Activated naive CD4-positive, alpha-beta T cell treated with anti-CD3 and anti-CD28 coated beads, Interleukin-2, amount 50 U/mL, for 72 hours (primary cell): ENCODE measurements at places on chromosomes 6 and 20. TPM values are rescaled to one million over a fixed set of nuclear protein-coding genes. Genes with fewer than 3 reads are reported as not detected.

The DAAM2 gene
- not detected for total RNA-seq

The JARID2 gene
- 36.3 TPM for total RNA-seq

The SPTLC3 gene
- total RNA-seq = 1.7 TPM

The MICB gene
- total RNA-seq = 35.2 TPM

The TRIM40 gene
- not detected for total RNA-seq

The NRM gene
- 35.7 TPM for total RNA-seq

The ARMH2 gene
- total RNA-seq = not detected

The TREML2 gene
- total RNA-seq = 2.0 TPM

The SEC63 gene
- 97.4 TPM for total RNA-seq

The SLC16A10 gene
- total RNA-seq = 7.8 TPM

The SLC17A2 gene
- total RNA-seq = 0.50 TPM

The JAG1 gene
- 0.62 TPM for total RNA-seq

The PCSK2 gene
- total RNA-seq = not detected

The CD93 gene
- 0.41 TPM for total RNA-seq

The NKAIN4 gene
- total RNA-seq = not detected

The NFKBIL1 gene
- 19.4 TPM for total RNA-seq

The GCNT2 gene
- total RNA-seq = 0.82 TPM

The DLK2 gene
- 0.18 TPM for total RNA-seq

The EPHA7 gene
- total RNA-seq = not detected

The SERINC3 gene
- total RNA-seq = 58.2 TPM

The ESF1 gene
- total RNA-seq = 10.9 TPM

The SLC22A2 gene
- not detected for total RNA-seq

The PABPC1L gene
- 96.7 TPM for total RNA-seq

The LTB gene
- total RNA-seq = 294 TPM

The SCRT2 gene
- not detected for total RNA-seq

The NKX2-2 gene
- total RNA-seq = not detected

The GPR6 gene
- total RNA-seq = not detected

The METTL24 gene
- total RNA-seq = not detected

The GJA10 gene
- total RNA-seq = not detected

The ALDH8A1 gene
- 3.5 TPM for total RNA-seq

The TREM1 gene
- not detected for total RNA-seq

The LY6G5C gene
- 1.8 TPM for total RNA-seq
